Cerebellar nuclear complex (tissue), 1 donor: ENCODE measurements at places on chromosomes 11 and 22.

GRCh38 chr22:44002997-44003396 lies 21.1 kb upstream of the PARVB start:
- DNase-seq, result no peak

DNA sequence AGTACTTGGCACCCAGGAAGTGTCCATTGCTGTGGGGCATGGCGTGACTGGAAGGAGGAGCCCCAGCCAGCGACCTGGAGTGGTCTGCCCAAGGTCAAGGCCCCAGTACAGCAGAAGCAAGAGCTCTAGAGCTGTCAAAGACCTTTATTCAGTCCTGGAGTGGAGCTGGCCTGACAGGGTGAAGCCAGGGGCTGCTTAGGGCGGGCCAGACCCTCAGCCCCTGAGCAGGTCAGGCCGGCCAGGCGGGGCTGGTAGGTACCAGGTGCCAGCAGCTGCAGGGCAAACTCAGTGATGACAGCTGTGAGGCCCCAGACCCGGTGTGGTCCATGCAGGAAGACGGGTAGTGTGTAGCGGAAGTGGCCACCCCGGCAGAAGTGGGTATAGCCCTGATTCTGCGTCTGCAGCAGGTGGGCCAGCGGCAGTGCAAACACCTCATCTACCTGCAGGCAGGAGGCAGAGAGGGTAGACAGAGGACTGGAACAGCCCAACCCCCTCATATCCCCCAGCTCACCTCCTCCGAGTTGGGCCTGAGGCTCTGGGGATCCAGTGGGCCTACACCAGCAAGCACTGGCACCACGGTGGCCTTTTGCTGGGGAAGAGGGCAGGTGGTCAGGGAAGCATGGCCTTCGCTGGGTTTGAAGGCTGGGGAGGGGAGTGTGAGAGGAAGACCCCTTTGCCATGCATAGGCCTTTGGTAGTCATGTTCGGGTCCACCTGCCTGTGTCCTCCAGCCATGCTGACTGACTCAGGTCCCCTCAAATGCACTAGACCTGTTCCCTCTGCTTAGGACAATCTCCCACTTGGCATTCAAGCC lies 1.7 kb downstream of the NUDT8 start:
- DNase-seq, result no peak

DNA sequence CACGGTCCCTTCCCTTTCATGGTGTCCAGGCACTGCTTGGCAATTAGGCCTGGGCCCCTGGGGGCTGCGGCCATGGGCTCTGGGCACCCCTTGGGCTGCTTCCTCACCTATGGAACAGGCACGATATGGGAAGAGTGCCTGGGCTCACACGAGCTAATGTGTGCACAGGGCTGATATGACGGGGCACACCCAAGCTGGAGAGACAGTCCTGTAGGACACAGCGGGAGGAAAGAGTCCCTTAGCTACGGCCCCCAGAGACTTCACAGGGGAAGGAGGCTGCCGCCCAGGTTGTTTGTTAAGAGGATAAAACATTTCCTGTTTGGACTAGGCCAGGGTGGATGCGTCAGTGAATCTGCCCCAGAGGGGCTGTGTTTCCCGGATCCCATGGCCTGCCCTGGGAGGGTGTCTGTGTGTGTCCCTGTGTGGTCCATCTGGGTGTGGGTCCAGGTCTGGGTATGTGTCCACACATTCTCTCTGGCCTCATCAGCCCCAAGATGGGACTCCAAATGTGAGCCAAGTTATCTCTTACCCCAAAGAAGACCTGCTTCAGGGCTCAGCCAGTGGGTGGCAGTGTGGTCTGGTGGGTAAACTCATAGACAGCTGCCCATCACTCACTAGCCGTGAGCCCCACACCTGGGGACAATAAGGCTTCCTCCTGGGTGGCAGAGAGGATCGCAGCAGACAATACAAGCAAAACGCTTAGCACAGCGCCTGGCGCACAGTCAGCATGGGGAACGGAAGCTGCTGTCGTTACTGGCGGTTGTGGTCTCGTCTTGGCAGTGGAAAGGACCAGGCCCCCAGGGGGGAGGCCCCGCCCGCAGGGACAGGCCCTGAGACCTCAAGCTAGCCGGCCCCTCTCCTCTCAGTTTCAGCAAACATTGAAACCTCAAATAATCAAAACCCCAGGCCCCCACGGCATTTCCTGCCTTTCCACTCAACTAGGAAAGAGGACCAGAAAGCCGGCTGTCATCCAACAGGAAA lies 3.2 kb upstream of the EMID1 start:
- no peak for DNase-seq

DNA sequence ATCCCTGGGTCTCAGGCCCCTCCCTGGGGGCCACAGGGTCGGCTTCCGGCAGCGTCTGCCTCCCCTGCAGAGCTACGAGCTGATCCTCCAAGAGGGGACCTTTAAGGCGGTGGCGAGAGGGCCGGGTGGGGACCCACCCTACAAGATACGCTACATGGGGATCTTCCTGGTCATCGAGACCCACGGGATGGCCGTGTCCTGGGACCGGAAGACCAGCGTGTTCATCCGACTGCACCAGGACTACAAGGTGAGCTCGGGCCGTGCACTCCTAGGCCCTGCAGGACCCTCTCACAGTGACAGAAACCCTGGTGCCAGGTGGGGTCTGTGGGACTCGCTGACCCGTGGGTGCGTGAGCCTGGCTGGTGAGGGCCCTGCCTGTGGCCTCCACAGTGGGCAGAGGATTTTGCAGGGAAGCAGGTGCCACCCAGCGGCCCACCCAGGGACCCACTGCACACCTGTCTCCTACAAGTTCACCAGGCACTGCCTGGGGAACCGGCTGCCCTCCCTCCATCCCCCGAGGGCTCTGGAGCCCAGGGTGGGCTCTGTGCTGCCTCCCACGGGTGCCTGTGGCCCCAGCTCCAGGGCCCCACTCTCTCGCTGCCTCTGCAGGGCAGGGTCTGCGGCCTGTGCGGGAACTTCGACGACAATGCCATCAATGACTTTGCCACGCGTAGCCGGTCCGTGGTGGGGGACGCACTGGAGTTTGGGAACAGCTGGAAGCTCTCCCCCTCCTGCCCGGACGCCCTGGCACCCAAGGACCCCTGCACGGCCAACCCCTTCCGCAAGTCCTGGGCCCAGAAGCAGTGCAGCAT lies 13.7 kb downstream of the MUC5B start:
- DNase-seq, result no peak

- no peak for DNase-seq
Measured at GRCh38 chr11:34335331-34335730, 22.5 kb downstream of the ABTB2 start.

DNA sequence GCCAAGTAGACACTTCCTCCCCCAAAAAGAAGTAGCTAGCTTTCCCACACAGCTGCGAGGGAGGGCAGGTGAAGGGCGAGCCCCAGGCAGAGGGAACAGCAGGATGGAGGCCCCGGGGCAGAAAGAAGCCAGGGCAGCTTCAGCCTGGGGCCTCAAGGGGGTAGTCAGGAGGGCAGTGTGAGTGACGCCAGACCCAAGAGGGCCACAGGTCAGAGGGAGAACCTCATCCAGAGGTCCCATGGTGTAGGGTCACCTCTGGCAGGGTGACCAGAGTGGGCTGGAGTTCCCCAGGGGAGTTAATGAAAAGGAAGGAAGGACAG lies 9.2 kb downstream of the PRR5 start:
- no peak for DNase-seq

- no peak for DNase-seq
Measured at GRCh38 chr11:101552888-101553287, 30.9 kb downstream of the TRPC6 start.

DNA sequence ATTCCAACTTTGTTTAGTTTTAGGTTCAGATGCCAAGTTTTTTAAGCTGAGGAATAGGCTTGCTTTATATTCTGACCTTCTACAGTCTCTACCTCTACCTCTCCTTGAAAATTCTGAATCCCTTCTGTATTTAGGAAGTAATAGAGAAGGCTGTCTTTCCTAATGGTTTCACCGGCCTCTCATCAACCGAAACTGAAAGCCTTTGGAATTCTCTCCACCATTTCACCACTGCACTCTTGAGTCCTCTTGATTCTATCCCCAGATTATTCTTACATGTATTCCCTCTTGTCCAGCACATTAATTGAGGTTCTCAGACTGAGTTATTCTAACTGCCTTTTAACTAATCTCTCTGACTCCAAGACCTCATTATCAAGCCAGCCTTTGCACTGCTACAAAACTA lies 67.7 kb upstream of the PICALM start:
- no peak for DNase-seq

- no peak for DNase-seq
Measured at GRCh38 chr11:59728913-59729312, 15.3 kb upstream of the OR10V1 start.

GRCh38 chr11:56905936-56906335 lies 82.8 kb upstream of the OR5AK2 start:
- no peak for DNase-seq

DNA sequence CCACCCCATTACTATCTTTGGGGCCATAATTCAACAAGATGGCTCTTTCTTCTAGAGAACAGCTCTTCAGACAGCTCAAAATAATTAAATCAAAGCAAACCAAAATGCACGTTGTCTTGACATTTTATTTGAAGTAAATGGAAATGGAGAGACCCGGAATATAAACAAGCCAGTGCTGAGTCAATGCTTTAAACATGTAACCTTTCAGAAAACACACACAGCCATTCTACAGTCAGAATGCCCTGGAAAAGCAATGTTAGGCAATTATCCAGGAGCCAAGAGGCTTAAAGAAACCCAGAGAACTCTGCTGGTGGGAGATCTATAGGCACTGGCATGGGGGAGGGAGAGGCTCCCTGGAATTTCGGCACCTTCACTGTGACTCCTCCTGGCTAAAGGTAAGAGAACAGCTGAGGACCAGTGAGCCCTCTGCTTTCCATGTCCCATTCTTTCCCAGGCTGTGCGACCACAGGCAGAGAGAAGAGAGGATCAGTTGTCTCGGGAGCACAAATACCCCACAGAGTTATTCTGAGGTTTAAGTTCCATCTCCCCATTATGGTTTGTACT lies 254.0 kb upstream of the CCDC90B start:
- no peak for DNase-seq

DNA sequence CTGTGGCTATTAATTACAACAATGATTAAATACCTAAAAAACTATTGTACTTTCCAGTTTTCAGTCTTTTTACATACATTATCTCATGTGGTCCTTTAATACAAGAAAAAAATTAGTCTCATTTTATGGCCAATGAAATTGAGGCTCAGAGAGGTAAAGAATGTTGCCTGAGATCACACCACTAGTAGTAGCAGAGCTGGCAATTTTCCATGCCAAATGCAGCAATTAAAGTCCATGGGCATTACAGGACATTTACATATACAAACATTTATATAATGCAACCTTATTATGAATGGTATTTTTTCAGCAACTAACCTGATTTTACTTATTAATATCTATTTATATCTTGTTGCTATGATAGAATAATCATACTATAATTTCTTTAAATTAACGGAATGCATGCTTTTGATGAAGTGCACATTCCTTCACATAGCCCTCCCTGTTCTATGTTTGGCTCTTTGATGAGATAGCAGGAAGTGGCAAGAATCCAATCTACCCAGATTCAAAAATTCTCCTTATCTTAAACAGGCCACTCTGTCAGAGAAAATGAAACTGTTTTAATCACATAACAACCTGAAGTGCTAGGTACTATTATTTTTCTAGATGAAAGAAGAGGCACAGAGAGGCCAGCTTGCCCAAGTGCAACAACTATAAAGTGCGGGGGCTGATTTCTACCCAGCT lies 120.9 kb upstream of the LDLRAD3 start:
- DNase-seq, result no peak

- DNase-seq, result no peak
Measured at GRCh38 chr11:129418039-129418438, 42.4 kb downstream of the BARX2 start.

DNA sequence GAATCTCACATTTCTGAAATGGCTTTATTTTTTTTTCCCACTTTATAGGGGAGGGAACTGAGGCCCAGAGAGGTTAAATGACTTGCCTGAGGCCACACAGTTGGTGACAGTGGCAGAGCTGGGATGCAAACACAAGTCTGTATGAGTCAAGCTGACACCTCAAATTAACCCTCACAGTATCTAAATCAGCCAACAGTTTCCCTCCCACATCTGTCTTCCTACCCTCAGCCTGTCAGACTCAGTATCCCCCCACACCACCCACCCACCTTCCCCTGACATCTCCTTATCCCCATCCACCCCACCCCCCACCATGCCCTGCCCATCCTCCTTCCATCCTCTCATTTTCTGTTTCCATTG lies 95.2 kb downstream of the TP53I11 start:
- DNase-seq, result no peak

- no peak for DNase-seq
Measured at GRCh38 chr11:75346912-75347647, 4.4 kb downstream of the ARRB1 start.

DNA sequence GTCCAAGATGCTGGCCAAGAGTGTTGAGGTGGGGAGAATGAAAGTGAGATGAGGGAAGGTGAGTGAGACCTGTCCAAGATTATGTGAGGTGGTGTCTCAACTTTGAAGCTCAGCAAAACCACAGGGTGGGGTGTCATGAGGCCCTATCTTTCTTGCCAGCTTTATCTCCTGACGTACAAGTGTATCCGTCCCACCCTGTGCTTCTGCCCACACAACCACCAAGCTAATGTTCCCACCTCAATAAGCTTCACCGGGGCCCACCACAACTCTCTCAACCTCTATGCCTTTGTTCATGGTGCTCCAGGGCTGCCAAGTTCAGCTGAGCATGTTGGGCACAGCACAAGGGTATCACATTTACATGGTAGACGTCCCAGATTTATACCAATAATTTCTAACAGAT lies 7.1 kb upstream of the TPST2 start:
- no peak for DNase-seq

- no peak for DNase-seq
Measured at GRCh38 chr11:30889143-30889794, 303.1 kb upstream of the MPPED2 start.

GRCh38 chr11:123111465-123111864 lies 49.5 kb upstream of the HSPA8 start:
- no peak for DNase-seq

DNA sequence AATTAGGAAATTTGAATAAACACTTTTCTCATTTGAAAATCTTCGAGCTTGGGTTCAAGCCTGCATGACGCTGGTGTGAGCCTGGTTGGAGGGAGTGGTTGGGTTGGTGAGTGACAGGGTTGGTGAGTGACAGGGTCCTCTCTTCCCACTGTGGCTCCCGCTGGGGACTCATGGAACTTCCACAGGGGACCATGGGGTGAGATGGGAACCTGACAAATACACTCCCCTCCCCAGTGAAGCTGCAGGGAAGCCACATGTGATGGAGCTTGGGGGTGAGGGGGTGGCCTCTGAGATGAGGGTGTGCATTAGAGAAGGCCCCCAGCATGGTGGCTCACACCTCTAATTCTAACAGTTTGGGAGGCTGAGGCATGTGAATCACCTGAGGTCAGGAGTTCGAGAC lies 66.8 kb downstream of the RTL6 start:
- DNase-seq, result no peak

GRCh38 chr11:73404048-73404447 lies 27.8 kb downstream of the RELT start:
- DNase-seq, result peak; percentile 16

- DNase-seq, result no peak
Measured at GRCh38 chr11:98828986-98829708, 191.6 kb upstream of the CNTN5 start.

DNA sequence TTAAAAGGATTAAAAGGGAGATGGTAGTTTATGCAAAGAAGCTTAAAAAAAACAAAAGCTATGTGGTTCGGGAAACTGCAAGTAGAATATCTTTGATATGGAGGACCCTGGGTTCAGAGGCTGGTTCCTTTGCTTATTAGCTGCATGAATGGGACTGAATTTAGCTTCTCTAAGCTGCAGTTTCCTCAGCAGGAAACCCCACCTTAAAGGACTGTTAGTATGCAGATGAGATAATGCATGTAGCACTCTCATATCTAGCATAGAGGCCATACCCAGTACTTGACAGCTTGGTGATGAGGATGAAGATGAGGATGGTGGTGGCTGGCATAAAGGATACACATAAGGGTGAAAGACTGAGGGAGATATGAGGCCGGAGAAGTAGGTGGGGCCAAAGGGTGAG lies 134.6 kb downstream of the RRAS2 start:
- DNase-seq, result no peak
